Natural killer cell (primary cell): ENCODE measurements at places on chromosomes 2 and 18. TPM values are rescaled to one million over a fixed set of nuclear protein-coding genes. Genes with fewer than 3 reads are reported as not detected.

GRCh38 chr2:46829231-46829995, 86.2 kb downstream of the MCFD2 start:
- H3K4me3 ChIP-seq: no peak overlapping the region
- no peaks in the 10 kb centered on the region for H3K36me3 ChIP-seq
- H3K4me1 ChIP-seq: no peaks in the 10 kb centered on the region
- no peaks in the 10 kb centered on the region for H3K27me3 ChIP-seq
- DNase-seq: no peak
- no peak overlapping the region for H3K27ac ChIP-seq

CXCR4 gene
- 848 TPM for total RNA-seq

YIPF4 gene
- 34.9 TPM for total RNA-seq

MDH1B gene
- total RNA-seq: not detected

UGT1A3 gene
- not detected for total RNA-seq

DNA sequence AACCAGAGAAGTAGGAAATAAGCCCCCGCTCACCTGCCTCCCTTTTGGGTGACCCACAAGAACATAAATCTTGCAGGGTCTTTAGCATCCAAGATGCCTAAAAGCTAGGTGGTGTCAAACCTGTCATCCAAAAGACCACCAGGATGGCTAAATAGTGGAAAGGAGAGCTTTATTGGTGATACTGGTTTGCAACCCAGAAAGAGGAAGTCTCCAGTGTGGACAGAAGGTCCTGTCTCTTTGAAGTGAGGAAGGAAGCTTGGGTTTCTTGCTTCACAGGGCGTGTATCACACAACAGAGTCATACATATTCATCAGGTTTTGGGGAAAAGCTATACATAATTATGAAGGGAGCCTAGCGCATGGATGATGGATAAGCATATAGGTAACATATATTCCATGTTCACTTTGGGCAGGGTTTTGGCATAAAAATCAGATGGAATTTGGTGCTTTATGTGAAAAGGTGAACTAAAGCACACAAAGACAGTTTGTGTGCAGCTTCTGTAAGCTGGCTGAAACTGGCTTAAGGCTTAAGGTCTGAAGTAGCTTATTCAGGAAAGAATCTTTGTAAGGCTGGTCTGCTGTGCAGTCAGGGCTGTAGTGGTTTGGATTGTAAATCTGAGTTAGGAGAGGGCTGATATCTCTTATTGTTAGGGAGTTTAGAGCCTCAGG, 102.2 kb upstream of the MSH2 start:
- H3K36me3 ChIP-seq: no peaks in the 10 kb centered on the region
- no peak overlapping the region for H3K4me3 ChIP-seq
- H3K4me1 ChIP-seq: peaks cover 15% of the 10 kb centered on the region
- peak overlapping the region; percentile 18 for H3K27ac ChIP-seq
- no peaks in the 10 kb centered on the region for H3K27me3 ChIP-seq

GRCh38 chr18:55064760-55065159, 105.5 kb upstream of the CCDC68 start:
- no peaks in the 10 kb centered on the region for H3K36me3 ChIP-seq
- DNase-seq: no peak
- no peak overlapping the region for H3K27ac ChIP-seq
- no peak overlapping the region for H3K4me3 ChIP-seq
- H3K4me1 ChIP-seq: no peaks in the 10 kb centered on the region

DNA sequence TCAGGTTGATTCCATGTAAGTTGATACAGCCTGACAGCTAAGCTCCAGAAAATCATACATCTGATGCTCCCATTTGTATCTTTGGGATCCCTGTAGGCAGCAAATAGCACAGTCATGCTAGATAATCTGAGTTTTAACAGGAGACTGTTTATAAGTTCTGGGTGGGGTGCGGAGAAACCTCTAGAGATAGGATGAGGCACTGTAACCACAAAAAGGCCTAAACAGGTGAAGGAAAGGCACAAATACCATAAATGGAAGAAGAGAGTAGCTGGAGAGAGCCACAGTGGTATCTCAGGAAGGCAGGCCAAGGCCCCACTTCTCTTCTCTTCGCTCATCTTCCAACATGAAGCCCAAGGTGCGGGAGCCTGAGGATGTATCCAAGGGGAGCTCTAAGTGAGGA, 18.1 kb upstream of the B4GALT6 start:
- no peaks in the 10 kb centered on the region for H3K4me1 ChIP-seq
- H3K27ac ChIP-seq: no peak overlapping the region
- no peaks in the 10 kb centered on the region for H3K36me3 ChIP-seq
- no peaks in the 10 kb centered on the region for H3K27me3 ChIP-seq

DNA sequence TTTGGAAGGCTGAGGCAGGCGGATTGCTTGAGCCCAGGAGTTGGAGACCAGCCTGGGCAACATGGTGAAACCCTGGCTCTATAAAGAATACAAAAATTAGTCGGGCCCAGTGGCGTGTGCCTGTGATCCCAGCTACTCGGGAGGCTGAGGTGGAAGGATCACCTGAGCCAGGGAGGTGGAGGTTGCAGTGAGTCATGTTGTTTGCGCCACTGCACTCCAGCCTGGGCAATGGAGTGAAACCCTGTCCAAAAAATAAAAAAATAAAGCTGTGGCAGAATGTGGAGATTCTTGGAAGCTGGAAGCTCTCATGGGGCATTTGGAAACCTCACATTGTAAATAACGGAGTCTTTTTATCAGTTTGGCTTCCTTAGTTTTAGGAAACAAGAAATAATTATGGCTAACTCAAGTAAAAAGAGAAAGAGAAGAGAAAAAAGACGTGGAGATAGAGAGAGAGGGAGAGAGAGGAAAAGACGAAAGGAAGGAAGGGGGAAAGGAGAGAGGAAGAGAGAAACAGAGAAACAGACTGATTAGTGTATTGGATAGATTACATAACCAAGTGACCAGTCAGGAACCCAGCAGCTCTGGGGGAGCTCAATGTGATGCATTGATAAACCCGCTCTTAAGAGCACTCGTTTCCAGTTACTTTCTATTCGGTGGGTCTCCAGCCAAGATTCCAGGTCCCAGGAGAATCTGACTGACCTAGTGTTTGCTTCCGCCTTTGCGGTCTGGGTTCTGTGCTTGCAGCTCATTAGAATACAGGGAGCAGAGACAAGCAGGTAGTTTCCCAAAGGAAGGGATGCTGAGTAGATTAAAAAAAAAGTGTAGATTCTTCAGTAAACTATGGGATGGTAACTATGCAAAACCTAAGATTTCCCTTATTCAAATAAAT, 1.1 kb upstream of the SPAST start:
- H3K27me3 ChIP-seq: no peaks in the 10 kb centered on the region
- peak; percentile 42 for DNase-seq
- no peaks in the 10 kb centered on the region for H3K36me3 ChIP-seq
- H3K4me3 ChIP-seq: peak overlapping the region; percentile 86

DNA sequence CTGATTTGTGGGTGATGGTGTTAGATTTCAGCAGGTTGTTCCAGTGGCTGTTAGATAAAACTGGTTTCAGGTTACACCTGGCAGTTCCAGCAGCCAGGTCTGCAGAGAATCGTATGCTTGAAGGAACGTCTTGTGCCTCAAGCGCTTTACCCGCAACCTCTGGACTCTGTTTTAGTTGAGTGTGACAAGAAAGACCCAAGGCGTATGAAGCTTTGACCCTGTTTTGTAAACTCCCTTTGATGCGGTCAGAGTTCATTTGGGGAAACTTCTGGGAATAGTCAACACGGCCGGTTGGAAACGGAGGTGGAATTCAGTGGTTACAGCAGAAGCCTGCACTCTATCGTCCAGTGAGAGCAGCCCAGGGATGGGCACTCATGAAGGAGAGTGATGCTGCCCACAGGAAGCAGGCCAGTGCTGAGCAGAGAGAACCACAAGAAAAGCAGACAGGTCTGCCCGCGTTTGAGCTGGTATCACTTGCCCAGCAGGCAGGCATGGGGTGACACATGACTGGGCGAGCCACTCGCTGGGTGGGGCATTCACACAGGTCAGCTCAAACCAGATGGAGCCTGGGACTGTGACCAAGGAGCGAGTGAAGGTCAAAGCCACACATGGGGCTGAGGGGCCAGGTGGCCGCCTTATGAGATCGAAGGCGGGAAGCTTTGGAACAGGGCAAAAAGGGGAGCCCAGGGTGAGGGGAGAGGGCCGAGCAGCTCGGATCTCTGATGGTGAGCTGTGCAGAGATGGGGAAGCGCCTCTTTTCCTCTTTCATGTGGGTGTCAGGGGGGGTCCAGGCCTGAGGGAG, 99.6 kb upstream of the MBOAT2 start:
- no peak for DNase-seq
- H3K27ac ChIP-seq: no peak overlapping the region
- no peaks in the 10 kb centered on the region for H3K27me3 ChIP-seq
- H3K36me3 ChIP-seq: no peaks in the 10 kb centered on the region
- H3K4me1 ChIP-seq: no peaks in the 10 kb centered on the region

- H3K4me1 ChIP-seq: no peaks in the 10 kb centered on the region
- H3K4me3 ChIP-seq: no peak overlapping the region
These were observed 538.0 kb downstream of the SLC4A3 start for GRCh38 chr2:220165401-220165800.

DNA sequence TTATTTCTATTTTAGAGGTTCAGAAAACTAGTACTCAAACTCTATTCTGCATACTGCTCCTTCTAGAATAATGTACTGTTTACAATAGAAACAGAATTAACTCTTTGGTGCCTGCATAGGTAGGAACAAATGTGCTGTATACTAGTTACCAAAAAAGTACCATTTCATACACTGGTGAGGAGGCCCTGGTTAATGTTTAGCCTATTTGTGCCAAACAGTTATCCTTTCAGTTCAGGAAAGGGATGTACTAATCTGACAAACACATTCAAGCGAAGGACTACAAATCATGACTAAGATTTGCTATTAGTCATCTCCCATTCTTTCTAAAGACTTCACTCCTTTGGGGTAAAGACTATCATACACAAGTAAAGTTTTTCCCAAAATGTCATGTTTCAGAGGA, 47.4 kb downstream of the EXOC6B start:
- H3K4me1 ChIP-seq: no peaks in the 10 kb centered on the region
- no peaks in the 10 kb centered on the region for H3K27me3 ChIP-seq
- H3K27ac ChIP-seq: no peak overlapping the region
- no peaks in the 10 kb centered on the region for H3K36me3 ChIP-seq
- H3K4me3 ChIP-seq: no peak overlapping the region

BCL11A gene
- 2.6 TPM for total RNA-seq

DNA sequence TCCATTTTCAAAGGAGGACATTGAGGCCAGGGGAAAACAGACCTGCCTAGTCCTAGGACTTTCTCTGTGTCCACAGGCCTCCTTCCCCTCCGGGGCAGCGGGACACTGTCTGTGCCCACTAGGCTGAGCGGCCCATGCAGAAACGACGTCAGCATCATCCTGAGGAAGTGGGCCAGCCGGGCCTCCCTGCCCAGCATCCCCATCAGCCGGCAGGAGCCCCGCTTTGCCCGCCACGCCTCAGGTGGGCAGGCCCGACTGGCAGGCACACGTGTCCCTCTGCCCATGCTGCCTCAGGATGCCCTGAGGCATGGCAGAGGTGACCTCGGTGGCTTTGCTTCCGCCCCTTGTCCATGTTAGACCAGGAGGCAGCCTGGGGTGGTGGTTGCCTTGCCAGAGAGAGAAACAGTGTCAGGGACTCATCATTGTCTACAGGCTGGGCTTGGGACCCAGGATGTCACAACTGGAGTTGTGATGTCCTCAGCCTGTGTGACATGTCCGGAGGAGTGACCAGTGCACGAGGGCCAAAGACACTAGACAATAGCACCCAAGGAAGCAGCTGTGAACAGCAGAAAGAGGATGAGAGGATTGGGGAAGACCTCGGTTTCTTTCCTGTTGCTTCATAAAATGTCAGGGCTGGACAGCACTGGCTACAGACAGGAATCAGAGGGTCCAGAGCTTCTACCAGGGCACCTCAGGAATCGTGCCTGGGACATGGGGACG, 36.8 kb downstream of the TOGARAM2 start:
- H3K36me3 ChIP-seq: peaks cover 4% of the 10 kb centered on the region
- peak overlapping the region; percentile 100 for H3K27ac ChIP-seq
- H3K4me3 ChIP-seq: no peak overlapping the region
- H3K4me1 ChIP-seq: peaks cover 57% of the 10 kb centered on the region

DNA sequence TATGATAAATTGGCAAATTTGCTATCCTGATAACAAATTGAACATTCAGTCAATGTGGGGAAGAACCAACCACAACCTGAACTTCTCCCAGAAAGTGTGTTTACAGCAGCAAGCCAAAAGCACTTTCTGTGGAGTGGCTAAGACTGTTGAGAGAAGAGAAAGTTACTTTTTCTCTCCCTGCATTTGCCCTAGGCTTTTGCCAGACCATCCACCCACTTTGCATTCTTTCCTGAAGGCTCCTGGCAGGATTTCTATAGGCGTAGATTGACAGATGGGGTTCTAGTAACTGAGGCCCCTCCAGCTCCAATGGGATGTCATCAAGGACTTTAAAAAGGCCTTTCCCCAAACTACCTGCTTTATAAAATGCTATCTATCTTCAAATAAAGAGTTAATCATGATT, 215.2 kb downstream of the GULP1 start:
- H3K4me1 ChIP-seq: no peaks in the 10 kb centered on the region
- no peaks in the 10 kb centered on the region for H3K36me3 ChIP-seq
- H3K27ac ChIP-seq: no peak overlapping the region
- H3K4me3 ChIP-seq: no peak overlapping the region
- H3K27me3 ChIP-seq: no peaks in the 10 kb centered on the region
- DNase-seq: no peak

DNA sequence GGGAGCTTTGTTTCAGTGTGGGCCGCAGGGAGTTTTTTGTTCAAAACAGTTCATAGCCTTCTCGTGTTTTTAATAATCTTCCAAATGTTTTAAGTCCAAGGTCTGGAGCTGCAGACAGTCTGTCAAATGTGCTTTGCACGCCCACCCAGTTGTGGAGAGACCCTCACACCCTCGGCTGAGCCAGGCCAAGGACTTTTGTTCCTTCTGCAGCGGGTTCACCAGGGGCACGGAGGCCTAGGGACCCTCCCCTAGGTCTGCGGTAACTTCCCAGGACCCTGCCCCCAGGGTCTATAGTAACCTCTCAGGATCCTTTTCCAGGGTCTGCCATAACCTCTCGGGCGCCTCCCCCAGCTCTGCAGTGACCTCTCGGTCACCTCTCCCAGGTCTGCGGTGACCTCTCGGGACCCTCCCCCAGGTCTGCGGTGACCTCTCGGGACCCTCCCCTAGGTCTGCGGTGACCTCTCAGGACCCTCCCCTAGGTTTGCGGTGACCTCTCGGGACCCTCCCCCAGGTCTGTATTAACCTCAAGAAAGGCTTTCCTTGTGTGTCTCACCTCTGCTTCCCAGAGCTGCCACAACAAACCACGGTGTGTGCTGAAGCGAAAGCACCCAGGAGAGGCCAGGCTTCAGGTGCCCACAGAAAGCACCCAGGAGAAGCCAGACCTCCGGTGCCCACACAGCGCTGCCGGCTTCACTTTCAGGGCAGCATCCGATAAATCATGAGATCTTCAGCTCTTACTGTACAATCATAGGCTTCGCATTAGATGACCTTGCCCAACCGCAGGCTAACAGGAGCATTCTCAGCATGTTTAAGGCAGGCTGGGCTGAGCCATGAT, 301.9 kb upstream of the SALL3 start:
- DNase-seq: no peak
- no peak overlapping the region for H3K4me3 ChIP-seq
- H3K36me3 ChIP-seq: no peaks in the 10 kb centered on the region
- no peak overlapping the region for H3K27ac ChIP-seq
- H3K27me3 ChIP-seq: no peaks in the 10 kb centered on the region

SULT1C2 gene
- total RNA-seq: not detected

GRCh38 chr2:38668779-38669479, 3.0 kb downstream of the GALM start:
- no peak overlapping the region for H3K4me3 ChIP-seq
- no peaks in the 10 kb centered on the region for H3K36me3 ChIP-seq
- no peak for DNase-seq
- H3K27me3 ChIP-seq: no peaks in the 10 kb centered on the region
